ENCODE measurements at places on chromosomes 1 and 21.
A peak's percentile ranks its signal among the peaks of the same experiment; 100 is the strongest.

GRCh38 chr21:29676395-29676794 is 263.4 kb downstream of the GRIK1 start:
- DNase-seq, result no peak

DNA sequence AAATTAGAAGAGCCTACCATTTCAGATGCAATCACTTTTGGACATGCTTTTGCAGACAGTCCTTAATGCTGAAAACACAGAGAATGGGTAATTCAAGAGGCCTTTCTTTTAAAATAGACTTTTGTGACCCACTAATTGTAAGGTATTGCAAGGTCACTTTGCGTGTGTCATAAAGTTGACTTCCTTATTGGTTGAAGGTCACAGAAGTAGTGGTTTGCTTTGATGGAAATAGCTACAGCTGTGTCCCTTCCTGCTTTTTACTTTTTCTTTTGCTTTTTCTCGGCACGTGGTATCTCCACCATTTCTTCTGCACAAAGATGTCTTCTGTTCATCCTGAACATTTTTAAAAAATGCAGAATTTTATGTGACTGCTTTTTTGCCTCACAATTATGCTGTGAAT is 146.8 kb downstream of the DYRK1A start:
- no peak for DNase-seq

GRCh38 chr1:193417403-193417802 is 231.0 kb upstream of the B3GALT2 start:
- no peak for DNase-seq

GRCh38 chr1:20076710-20077461 is 6.9 kb downstream of the PLA2G5 start:
- DNase-seq, result no peak

GRCh38 chr1:228434689-228435088 is 18.0 kb upstream of the TRIM17 start:
- DNase-seq, result no peak

GRCh38 chr1:45299981-45300668 is 26.6 kb upstream of the HPDL start:
- DNase-seq, result peak; percentile 77

DNA sequence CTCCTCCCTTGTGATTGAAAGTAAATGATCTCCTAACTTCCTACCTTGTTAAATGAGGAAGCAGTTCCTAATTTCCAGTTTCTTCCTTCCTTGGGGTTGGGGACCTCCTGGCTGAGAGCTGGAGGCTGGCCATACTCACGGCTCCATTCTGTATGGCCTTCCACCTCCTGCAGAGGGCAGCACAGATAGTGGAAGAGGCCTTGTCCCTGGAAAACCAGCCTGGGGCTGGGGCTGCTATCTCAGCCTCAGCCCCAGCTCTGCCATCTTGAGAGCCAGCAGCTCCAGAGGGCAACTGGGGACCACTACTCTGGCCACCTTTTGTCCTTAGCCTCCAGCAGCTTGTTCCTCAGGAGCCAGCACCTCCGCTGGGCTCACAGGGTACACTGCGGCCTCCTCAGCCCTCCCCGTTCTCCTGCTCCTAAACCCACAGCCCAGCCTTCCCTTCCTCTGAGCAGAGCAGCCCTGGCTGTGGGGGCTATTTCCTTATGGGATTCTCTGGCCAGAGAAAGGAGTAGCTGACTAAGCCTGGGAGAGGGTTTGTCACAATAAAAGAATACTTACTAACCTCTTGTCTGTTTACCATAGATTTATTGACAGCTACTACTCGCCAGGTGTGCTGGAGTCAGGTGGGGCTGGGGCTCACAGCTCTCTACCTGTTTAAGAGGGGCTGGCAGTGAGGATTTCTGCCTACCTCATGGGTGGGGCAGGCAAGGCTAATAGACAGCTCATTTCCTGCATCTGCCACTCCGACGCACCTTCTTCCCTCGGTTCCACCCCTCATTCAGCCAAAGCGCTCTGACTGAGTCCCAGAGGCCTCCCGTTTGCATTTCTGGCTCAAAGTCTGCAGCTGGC is 6.3 kb downstream of the TMEM234 start:
- DNase-seq, result peak; percentile 72

- DNase-seq, result no peak
Measured at GRCh38 chr1:1806890-1807289, 28.6 kb upstream of the NADK start.

GRCh38 chr1:222928212-222928611 is 113.4 kb downstream of the DISP1 start:
- peak; percentile 54 for DNase-seq

DNA sequence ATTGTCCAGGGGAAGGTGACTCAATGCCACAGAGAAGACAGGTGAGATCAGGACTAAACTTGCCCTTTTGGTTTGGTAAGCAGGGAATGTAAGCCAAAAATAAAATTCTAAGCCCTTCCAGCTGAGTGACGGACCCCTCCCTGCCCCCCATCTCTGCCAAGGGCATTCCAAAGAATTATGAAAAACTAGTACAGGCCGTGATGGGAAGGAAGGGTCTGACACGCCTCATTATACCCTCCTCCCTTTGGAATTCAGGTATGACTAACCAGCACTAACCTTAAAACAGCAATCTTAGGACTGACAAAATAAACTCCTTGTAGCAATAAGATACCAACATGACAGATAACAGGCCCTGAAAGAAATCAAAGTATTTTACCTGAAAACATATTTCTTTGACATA is 99.6 kb downstream of the GABPA start:
- no peak for DNase-seq

GRCh38 chr1:212203630-212204029 is 81.6 kb upstream of the PPP2R5A start:
- DNase-seq, result no peak

GRCh38 chr21:42527489-42528158 is 14.0 kb downstream of the SLC37A1 start:
- peak; percentile 12 for DNase-seq

- no peak for DNase-seq
Measured at GRCh38 chr1:178353524-178353923, 143.2 kb downstream of the CLEC20A start.

GRCh38 chr1:238252033-238252802 is 361.5 kb upstream of the ZP4 start:
- peak; percentile 50 for DNase-seq

- no peak for DNase-seq
Measured at GRCh38 chr1:77465139-77465538, 183.3 kb downstream of the AK5 start.

DNA sequence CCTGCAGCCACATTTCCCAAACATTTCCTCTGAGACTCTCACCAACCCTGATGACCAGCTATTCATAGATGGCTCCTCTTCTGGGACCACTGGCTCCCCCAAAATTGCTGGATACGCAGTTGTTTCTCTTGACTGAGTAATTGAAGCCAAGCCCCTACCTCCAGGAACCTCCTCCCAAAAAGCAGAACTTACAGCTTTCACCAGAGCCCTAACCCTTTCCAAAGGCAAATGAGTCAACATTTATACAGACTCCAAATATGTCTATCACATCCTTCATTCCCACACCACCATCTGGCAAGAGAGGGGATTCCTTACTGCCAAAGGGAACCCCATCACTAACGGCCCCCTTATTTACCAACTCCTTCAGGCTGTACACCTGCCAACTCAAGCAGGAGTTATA is 20.3 kb upstream of the CA6 start:
- no peak for DNase-seq

DNA sequence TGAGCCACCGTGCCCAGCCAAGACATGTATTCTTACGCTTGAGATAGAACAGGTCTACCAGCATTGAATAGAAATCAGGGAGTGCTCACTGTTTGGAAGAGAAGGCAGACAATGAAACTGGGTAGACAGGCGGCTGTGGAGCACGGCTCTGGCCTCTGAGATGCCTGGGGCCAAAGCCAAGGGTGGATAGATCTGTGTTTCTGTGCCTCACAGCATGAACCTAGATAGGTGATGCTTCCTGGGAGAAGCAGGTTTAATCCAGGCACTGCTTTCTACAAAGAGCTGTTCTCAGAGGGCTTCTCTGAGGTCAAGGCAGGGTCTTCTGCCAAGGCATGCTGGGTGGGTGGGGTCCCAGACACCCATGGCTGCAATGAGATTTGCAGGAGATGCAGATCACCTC is 24.6 kb upstream of the PRSS38 start:
- no peak for DNase-seq

DNA sequence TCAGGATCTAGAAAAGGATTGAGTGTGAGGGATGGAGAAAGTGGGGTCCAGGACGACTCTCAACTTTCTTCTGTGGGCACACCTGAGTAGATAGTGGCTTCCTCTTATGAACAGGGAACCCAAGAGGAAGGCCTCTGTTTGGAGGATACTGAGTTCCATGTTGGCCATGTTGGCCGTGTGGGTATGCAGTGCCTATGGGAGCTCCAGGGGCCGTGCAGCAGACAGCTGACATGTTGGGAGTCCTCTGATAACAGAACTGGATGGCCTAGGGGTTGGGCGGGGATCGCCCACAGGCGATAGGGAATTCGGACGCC is 43.0 kb downstream of the TMEM53 start:
- no peak for DNase-seq

GRCh38 chr1:42752284-42752683 is 12.2 kb upstream of the CLDN19 start:
- no peak for DNase-seq

GRCh38 chr1:206608108-206608698 is 4.1 kb downstream of the EIF2D start:
- DNase-seq, result peak; percentile 47

DNA sequence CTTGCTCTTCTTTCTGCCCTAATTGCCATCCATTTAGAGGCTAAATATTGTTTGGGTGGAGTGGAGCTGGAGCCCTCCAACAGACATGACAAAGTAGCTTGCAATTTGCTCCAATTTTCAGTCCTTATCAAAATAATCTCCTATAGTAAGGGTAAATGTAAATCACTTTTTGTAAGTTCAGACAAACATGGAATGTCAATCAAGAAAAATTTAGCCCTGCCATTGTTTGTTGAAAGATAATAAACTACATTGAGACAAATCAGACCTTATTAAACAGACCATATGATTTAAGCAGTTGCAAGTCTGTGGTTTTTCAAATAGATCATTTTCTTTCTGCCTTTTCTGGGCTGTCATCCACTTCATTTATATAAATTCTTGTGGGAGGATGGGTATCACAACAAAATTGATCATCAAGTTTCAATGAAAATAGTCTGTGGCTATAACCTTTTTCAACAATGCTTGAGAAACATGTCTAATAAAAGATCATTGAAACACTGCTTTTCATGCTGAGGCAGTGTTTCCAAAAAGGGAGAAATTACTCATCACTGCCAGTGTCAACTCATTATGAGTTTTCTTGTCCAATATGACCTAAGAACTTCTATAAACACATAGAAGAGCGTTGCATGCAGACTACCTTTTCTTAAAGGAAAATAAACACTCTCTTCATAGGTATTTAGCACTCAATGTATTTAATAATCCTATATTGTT is 1152.0 kb upstream of the B3GALT2 start:
- no peak for DNase-seq

DNA sequence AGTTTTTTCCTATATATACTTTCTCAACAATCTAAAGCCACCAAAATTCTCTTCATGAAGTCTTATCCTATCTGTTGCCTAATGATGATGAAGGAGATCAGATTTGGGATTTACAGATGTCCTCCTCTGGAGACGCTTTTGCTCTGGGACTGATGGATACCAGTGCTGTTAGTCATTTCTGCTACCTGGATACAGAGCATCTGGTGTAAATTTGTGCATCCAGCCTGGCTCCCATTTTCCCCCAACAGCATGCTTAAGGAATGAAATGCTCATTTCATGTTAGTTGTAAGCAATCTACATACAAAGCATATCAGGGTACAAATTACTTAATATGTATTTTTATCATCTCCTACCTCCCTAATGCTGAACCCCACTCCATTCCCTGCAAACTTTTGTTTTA is 57.7 kb downstream of the HNRNPR start:
- DNase-seq, result no peak

DNA sequence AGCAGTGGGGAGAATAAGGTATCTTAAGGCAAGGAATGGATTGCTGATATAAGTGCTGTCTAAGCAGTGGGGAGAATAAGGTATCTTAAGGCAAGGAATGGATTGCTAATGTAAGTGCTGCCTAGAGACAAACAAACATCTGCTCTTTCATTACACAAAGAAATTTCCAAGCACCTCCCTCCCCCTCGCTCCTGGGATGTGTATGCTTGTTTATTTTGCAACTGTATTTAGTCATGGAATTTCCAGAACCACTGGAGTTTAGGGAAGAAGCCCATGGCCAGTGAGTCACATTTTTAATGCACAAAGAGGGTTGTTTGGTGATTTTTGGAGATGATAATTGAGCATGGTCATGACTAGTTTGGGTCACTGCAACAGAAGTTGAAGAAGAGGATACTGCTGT is 21.5 kb downstream of the PDPN start:
- DNase-seq, result no peak

GRCh38 chr1:232422098-232422497 is 207.8 kb downstream of the SIPA1L2 start:
- DNase-seq, result no peak

GRCh38 chr1:243413431-243414151 is 157.8 kb downstream of the SDCCAG8 start:
- no peak for DNase-seq

GRCh38 chr1:74729741-74730478 is 2.9 kb downstream of the CRYZ start:
- no peak for DNase-seq

DNA sequence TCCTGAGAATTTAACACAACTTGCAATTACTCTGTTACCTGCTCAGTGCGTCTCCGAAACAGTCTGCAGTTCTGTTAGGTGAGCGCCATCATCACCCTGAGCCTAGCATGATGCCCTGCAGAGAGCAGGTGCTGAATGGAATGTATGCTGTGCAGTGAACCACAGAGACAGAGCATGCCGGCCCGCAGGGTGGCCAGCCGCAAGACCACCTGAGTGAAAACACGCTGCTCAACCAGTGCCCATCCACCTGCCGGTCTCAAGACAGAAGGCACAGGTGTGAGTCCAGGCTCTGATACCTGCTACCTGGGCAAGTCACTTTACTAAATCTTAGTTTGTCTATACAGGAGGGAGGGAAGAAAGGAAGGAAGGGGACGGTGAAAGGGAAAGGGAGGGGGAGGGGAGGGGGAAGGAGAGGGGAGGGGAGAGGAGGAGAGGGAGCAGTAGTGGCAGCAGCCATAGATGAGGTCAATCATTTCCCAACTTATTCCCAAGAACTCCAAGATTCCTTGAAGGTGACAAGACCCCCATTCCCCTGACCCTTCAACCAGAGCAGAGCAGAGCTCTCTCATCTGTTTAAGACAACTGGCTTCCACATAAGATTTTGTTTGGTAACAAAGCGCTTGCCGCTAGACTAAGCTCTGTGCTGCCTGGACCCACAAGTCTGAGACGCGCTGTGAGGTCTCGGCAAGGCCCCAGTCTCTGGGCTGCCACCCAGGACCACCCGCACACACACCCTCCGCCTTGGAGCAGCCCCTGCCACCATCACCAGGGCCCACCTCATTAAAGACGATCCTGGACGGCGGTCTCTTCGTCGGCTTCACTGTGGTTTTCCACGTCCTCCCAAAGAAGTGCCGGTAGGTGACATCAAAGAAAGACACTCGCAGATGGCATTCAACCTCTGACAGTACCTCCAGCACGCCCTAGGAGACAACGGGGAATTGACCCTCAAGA is 14.5 kb downstream of the NPHP4 start:
- no peak for DNase-seq
